ENCODE measurements at places on chromosomes 4 and X.

GRCh38 chr4:101236097-101236496, 111.2 kb downstream of the PPP3CA start:
- no peak for DNase-seq

- no peak for DNase-seq
Observed at GRCh38 chrX:20414762-20415445, 148.2 kb upstream of the RPS6KA3 start.

GRCh38 chrX:147741776-147742175, 169.9 kb upstream of the FMR1 start:
- DNase-seq = no peak

GRCh38 chr4:159368320-159368719, 265.4 kb downstream of the RAPGEF2 start:
- DNase-seq = no peak

DNA sequence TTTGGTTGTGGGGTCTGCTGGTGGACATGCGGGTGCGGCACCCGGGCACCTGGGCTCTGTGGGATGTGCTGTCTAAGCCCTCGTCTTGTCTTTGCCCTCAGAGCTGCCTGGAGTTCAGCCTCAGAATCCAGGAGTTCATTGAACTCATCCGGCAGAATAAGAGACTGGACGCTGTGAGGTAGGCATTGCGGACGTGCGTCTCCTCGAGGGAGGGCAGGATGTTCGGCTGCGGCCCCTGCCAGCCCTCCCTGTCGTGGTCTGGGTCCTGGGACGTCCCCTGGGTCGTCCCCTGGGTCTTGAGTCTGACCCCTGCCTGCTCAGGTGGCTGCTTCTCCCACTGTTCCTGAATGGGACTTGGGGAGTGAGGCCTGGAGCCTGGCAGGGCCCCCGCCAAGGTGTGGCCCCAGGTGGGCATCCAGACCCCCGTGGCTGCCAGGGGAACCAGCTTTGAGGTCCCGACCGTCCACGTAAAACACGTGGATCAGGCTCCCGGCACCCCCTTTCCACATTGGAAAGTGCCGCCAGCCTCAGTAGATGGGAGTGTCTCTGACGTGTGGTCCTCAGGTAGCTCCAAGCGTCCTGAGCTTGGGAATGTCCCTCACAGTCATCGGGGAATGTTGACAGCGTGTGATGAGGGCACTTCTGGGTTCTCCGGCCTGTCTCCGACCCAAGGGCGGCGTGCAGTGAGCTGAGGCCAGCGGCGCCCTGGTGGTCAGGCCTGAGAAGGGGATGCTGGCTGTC, 19.3 kb upstream of the UVSSA start:
- no peak for DNase-seq

DNA sequence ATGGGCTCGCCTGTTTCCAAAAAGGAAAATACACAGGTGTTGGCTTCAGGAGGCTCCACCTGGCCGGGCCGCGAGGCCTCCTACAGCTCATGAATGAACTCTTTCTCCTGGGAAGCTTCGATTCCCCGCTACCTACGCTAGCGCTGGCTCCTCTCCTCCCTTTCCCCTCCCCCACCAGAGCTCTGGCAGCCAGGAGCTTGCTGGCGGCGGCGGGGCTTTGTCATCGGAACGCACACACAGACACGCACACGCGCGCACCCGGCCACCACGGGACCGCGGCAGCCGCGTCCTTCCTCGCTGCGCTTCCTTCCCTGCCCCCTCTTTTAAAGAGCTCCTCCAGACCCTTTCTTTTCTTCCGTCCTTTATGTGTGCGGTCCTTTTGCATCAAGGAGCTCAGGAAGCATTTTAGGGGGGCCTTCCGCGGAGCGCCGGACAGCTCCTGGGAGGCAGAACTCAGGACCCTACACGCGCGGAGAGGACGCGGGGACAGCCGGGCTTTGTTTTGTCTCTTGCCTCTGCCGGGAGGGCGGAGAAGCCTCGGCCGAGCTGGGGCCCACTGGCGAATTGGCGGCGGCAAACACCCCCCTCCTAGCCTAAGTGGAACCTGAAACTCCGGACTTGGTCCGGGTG, 70.2 kb upstream of the BCOR start:
- DNase-seq = no peak

GRCh38 chrX:37817176-37817575, 30.2 kb downstream of the DYNLT3 start:
- no peak for DNase-seq

- no peak for DNase-seq
Observed at GRCh38 chr4:142201041-142201440, 564.7 kb downstream of the IL15 start.

GRCh38 chrX:2540426-2540947, 39.7 kb upstream of the DHRSX start:
- no peak for DNase-seq

DNA sequence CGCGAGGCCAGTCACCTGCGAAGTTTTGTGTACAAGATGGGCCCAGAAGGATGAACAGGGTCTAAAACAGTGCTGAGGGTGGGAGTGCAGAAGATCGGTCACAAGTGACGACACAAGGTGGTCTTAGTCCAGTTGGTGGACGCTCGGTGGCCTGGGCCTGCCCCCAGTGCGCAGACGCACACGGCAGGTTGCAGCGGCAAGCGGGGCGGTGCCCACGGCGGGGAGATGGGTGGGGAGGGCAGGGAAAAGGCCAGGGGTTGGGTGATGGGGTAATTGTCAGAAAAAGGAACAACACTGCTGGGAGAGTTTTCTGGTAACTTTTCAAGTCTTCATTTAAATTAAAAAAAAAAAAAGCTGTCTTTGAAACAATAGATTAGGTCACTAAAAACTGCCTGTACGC, 1.0 kb upstream of the PRDX4 start:
- DNase-seq = no peak

DNA sequence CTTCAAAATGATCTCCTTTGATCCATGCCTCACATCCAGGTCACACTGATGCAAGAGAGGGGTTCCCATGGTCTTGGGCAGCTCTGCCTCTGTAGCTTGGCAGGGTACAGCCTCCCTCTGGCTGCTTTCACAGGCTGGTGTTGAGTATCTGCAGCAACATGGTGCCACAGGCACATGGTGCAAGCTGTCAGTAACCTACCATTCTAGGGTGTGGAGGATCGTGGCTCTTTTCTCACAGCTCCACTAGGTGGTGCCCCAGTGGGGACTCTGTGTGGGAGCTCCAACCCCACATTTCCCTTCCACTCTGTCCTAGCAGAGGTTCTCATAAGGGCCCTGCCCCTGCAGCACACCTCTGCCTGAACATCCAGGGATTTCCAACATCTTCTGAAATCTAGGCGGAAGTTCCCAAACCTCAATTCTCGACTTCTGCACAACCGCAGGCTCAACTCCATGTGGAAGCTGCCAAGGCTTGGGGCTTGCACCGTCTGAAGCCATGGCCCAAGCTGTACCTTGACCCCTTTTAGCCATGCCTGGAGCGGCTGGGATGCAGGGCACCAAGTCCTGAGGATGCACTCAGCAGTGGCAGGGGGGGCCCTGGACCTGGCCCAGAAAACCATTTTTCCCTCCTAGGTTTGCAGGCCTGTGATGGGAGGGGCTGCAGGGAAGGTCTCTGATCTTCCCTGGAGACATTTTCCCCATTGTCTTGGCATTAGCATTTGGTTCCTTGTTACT, 137.8 kb upstream of the NUDT6 start:
- DNase-seq = no peak

DNA sequence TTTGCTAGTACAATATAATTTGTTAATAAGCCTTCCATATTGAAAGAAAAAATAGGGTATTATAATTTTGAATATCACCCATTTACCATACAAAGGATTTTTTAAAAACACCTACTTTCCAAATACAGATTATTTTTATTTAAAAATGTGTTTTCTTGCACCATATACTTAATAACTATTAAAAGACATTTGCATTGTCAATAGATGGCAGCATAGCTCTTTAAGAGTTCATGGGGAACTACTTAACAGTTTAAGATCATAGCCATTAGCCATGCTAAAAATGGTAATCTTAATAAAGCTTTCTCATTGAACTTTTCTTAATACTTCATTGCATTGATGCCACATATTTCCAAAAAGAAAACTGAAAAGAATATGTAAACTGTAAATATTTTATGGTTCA, 1995.9 kb downstream of the C4orf33 start:
- no peak for DNase-seq

DNA sequence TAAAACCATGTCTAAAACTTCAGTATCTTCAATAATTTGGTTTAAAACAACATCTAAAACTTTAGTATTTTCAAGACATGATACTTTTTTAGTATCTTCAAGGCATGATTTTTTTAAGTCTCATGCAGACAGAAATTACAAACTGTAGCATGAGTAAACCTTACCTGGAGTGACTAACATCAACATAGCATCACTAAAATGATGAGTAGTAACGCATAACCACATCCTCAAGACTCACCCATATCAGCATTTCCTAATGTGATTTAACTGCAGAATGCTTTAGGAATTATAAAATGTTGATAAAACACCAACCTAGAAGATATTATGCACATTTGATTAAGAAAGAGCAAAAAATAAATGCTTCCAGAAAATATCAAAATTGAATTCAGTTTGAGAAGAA, 19.7 kb upstream of the EDNRA start:
- DNase-seq = no peak

DNA sequence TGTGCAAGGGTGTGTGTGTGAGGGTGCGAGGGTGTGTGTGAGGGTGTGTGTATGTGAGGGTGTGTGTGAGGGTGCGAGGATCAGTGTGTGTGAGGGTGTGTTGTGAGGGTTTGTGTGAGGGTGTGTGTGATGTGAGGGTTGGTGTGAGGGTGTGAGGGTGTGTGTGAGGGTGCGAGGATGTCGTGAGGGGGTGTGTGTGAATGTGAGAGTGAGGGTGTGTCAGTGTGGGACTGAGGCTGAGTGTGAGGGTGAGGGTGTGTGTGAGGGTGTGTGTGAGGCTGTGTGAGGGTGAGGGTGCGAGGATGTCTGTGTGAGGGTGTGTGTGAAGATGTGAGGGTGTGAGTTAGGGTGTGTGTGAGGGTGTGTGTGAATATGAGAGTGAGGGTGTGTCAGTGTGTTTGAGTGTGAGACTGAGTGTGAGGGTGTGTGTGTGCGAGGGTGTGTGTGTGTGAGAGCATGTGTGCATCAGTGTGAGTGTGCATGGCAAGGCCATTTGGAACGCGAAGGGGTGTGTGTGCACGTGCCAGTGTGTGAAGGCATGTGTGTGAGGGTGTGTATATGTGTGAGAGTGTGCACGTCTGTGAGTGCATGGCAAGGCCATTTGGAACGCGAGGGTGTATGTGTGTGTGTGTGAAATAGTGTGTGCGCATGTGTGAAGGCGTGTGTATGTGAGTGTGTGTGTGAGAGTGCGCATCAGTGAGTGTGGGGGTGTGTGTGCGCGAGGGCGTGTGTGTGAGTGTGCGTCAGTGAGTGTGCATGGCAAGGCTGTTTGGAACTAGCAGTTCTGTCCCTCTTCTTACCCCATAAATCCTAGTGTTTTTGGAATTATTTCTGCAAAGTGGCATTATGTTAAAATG, 69.8 kb downstream of the RGS12 start:
- no peak for DNase-seq

GRCh38 chr4:8067274-8067936, 91.2 kb downstream of the ABLIM2 start:
- no peak for DNase-seq

DNA sequence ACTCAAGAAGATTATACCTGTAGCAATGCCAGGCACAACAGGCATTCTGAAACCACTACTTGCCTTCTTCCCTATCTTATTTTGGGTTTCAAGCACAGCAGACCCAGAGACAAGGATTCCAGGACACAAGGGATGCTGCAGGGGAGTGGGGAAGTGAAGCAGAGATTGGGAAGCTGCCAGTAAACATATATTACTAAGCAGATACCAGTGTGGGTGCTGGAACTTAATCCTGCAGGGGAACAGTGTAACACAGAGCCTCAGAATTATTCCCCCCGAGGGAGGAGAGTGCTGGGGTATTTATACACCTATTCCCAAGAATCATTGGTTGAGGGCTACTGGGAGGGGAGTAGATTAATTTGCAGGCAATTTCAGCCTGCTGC, 33.3 kb upstream of the MAML3 start:
- no peak for DNase-seq

- no peak for DNase-seq
Observed at GRCh38 chr4:150789864-150790263, 207.9 kb downstream of the MAB21L2 start.

DNA sequence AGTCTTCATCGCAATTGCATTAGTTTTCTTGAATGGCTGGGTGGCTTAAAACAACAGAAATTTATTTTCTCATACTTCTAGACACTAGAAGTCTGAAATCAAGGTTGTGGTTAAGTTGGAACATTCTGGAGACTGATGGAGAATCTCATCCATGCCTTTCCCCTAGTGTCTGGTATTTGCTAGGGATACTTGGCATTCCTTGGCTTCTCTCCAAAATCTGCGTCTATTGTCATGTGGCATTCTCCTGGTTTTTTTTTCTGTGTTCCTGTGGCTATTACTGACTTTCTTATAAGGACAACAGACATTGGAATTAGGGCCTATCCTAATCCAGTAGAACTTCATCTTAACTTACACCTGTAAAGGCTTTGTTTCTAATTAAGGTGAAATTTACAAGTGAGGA, 272.8 kb upstream of the EPHA5 start:
- no peak for DNase-seq

DNA sequence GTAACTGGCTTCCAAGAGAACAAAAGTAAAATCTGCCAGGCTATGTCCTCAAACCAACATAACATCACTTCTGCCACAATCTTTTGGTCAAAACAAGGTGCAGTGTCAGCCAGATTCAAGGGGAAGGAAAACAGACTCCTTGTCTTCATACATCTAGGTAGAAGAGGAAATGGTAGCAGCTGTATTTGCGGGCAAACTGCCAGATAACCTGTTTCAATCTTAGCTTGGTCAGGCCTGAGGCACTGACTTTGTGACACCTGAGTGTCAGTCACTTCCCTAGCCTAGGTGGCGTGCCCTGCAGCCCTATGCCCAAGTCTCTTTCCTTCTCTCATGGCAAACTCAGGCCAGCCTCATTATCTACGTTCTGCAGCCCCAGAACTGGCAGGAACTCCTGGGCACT, 146.2 kb upstream of the JADE1 start:
- no peak for DNase-seq

GRCh38 chr4:166413356-166413755, 540.3 kb downstream of the TLL1 start:
- no peak for DNase-seq

- no peak for DNase-seq
Observed at GRCh38 chrX:10582945-10583344, 37.4 kb downstream of the MID1 start.

- DNase-seq = no peak
Observed at GRCh38 chr4:151736361-151736760, 24.4 kb downstream of the GATB start.

Data from stimulated activated CD8-positive, alpha-beta memory T cell treated with anti-CD3 and anti-CD28 coated beads, Interleukin-4, amount 100 ng/mL, for 24 hours (primary cell).